ENCODE measurements at places on chromosomes 13 and 19. TPM values are rescaled to one million over a fixed set of nuclear protein-coding genes. Genes with fewer than 3 reads are reported as not detected.
A peak's percentile ranks its signal among the peaks of the same experiment; 100 is the strongest.

- no peak overlapping the region for H3K4me3 ChIP-seq
- no peaks in the 10 kb centered on the region for H3K36me3 ChIP-seq
- H3K27me3 ChIP-seq, result no peaks in the 10 kb centered on the region
Observed at GRCh38 chr13:80716610-80717081, 375.7 kb upstream of the SPRY2 start.

DNA sequence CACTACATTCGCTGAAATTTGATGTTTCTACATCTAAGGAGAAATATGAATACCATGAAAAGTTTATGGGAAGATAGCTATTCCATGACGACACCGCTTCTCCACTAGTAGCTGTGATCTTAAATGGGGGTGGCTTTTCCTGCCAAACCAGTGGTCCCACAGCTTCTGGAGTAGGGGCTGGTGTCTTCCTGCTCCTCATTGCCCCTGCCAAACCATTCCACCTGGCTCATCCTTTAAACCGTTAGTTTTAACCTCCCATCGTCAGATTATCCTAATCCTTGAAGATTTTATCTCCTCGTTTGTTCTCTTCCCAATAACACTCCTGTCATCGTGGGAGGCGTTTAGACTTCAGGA is 568 bp upstream of the ZNF230 start:
- peak overlapping the region; percentile 78 for H3K27ac ChIP-seq
- H3K36me3 ChIP-seq, result no peaks in the 10 kb centered on the region
- peak; percentile 11 for DNase-seq
- peak overlapping the region; percentile 88 for H3K4me3 ChIP-seq

DNA sequence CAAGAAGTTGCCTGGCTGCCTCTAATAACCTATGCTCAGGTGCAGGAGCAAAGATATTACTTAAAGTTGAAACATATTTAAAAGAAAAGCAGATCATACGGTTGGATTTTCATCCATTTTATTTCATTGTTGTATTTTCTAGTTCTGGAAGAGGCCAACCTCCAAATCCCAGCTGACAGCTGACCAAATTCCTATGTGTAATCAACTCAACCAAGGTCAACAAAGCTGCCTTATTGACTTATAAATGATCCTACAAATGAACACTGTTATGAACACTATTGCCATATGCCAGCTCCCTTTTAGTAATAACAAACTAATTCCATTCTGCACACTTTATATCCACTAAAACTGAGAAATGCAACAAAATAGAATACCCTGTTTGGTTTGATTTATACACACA is 1537.4 kb downstream of the SLITRK1 start:
- H3K36me3 ChIP-seq, result no peaks in the 10 kb centered on the region
- H3K4me1 ChIP-seq, result no peaks in the 10 kb centered on the region
- H3K4me3 ChIP-seq, result no peak overlapping the region

GRCh38 chr13:48567515-48568369 is 34.9 kb upstream of the RCBTB2 start:
- peaks cover 7% of the 10 kb centered on the region for H3K4me1 ChIP-seq
- no peak overlapping the region for H3K4me3 ChIP-seq
- H3K27me3 ChIP-seq, result no peaks in the 10 kb centered on the region
- H3K27ac ChIP-seq, result no peak overlapping the region
- H3K36me3 ChIP-seq, result no peaks in the 10 kb centered on the region
- no peak for DNase-seq

DNA sequence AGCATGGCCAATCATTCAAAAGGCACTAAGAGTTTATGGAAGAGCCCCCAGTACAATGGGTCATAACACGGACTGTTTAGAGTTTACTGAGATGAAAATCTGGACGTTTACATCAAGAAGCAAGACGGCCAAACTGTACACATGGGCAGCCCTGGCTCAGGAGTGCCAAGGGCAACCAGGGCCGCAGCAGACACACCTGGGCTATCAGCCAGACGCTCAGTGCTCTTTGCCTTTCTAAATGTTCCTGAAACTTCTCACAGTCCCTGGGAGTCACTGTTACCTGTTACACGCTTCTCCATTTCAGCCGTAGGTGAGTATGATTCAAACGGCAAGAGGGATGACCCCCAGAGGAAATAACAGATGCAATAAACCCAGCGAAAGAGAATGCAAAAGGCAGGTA is 64.5 kb downstream of the ABCC4 start:
- H3K4me1 ChIP-seq, result no peaks in the 10 kb centered on the region
- no peak overlapping the region for H3K27ac ChIP-seq
- no peaks in the 10 kb centered on the region for H3K36me3 ChIP-seq

GRCh38 chr19:34350161-34350561 is 14.8 kb upstream of the GPI start:
- no peaks in the 10 kb centered on the region for H3K4me1 ChIP-seq
- no peak for DNase-seq
- no peak overlapping the region for H3K27ac ChIP-seq
- no peak overlapping the region for H3K4me3 ChIP-seq
- H3K36me3 ChIP-seq, result peaks cover 8% of the 10 kb centered on the region

DNA sequence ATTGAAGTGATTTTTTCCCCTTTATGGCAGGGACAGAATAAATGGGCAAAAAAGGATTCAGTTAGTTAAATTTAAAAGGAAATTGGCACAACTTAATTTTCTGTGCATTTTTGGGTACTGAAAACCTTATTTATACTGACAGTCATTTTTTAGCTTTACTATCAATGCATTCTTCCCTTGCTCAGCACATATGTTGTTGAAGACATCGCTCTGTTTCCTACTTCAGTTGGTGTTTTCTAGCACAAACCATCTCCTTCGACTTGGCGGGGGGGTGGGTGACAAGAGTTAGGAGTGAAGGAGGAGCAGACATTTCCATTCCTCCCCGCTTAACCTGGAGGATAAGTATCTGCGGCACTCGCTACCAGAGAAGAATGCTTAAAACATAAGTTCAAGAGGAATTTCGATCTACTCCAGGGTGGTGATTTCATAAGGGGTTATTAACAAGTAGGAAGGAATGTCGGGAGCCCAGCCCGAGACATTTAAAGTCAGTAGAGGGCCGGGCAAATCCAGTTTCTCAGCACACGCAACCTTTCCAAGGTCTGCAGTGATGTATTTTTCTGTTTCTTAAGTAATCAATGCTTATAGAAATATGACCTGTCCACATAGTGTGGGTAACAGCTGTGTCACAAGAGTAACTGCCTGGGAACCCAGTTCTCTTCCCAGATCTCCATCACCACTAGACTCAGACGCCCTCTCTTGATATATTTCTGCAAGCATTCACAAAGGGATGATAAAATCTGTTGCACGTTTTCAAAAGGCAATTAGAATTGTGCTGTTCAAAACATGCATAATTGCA is 525.8 kb downstream of the MYO16 start:
- DNase-seq, result peak; percentile 98
- peak overlapping the region; percentile 36 for H3K4me3 ChIP-seq
- no peaks in the 10 kb centered on the region for H3K27me3 ChIP-seq
- peaks cover 41% of the 10 kb centered on the region for H3K4me1 ChIP-seq
- H3K27ac ChIP-seq, result peak overlapping the region; percentile 96

DNA sequence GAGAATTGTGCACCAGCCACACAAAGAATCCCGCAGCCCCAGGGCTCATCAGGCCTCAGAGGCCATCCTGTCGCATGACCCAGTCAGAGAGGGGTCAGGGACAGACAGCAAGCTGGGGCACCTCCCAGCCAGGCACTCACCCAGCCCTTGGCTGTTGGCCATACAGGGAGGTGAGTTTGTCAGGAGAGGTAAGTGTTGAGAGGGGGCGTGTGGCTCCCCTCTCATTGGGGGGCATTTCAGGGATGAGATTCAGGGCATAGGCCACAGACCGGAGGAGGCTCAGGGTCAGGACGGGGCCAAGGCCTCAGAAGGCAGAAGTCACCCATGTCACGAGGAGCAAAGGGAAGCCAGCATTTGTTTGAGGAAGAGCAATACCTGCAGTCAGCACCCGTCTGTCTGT is 37.1 kb downstream of the MYO9B start:
- no peak overlapping the region for H3K4me3 ChIP-seq
- DNase-seq, result no peak
- no peak overlapping the region for H3K27ac ChIP-seq

DNA sequence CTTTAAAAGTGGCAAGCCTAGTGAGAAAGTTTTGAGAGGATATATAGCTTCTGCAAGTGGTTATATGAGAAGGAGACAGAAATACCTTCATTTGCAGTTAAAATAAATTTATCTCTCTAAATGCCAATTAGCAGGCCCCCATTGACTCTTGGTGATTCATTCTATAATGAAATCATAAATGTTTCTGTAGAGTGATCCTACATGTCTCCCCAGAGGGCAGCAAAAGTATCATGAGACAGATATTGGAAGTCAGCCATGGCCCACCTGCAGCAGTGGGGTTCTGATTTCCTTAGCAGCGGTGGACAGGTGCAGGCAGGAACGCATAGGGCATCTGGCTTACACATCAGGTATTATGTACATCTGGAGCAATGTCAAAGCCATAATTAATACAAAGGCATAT is 385.4 kb upstream of the SLC10A2 start:
- DNase-seq, result no peak
- no peaks in the 10 kb centered on the region for H3K4me1 ChIP-seq
- H3K27me3 ChIP-seq, result no peaks in the 10 kb centered on the region
- H3K27ac ChIP-seq, result no peak overlapping the region
- H3K36me3 ChIP-seq, result no peaks in the 10 kb centered on the region
- no peak overlapping the region for H3K4me3 ChIP-seq

DNA sequence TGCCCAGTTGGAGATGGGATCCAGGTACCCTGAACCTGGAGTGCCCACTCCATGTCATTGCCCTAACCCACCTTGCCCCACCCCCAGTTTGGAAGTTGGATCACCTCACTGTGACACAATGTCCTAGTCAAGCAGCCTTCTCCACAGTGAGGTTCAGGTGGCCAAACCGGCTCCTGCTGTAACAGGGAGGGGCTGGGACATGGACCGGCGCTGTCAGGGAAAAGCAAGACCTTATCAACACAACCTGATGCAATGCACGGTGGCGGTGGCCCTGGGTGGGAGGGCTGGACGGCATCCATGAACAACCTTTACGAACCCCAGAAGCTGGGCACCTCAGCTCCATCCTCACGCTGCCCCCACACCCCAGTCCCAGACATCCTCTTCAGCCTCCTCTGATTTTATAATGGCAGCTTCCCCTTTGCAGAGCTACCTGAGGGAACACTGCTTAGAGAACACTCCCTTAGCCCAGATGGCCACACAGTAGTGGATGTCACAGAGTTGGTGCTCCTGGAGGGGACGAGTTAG is 1.6 kb upstream of the KRTDAP start:
- H3K27ac ChIP-seq, result no peak overlapping the region
- H3K4me3 ChIP-seq, result no peak overlapping the region
- peaks cover 4% of the 10 kb centered on the region for H3K27me3 ChIP-seq
- DNase-seq, result no peak
- no peaks in the 10 kb centered on the region for H3K4me1 ChIP-seq
- no peaks in the 10 kb centered on the region for H3K36me3 ChIP-seq

DNA sequence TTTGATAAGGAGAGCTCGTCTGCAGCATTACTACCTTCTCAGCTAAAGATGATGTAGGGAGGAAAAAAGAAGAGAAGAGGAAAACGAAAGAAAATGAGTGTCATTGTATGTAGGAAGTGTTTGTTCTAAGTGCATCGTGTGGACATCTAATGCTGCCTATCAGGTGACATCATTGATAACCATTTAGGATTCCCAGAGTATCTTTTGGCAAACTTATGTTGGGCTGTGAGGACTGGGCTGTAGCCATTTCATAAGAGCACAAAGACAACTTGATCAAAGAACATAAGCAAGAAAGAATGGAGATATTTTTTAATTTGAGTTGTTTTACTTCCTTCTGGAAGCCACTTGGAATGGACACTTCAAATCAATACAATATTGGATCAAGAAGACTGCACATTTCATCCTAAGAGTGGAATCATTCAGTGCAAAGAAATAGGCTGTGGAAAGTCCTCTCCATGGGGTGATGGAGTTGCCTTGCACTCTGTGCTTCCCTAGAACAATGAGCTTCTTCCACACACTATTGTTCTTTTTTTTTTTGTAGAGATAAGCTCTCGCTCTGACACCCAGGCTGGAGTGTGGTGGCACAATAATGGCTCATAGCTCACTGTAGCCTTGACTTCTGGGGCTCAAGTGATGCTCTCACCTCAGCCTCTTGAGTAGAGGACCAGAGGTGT is 52.4 kb upstream of the UBL3 start:
- no peaks in the 10 kb centered on the region for H3K36me3 ChIP-seq
- H3K4me3 ChIP-seq, result peak overlapping the region; percentile 17
- peaks cover 18% of the 10 kb centered on the region for H3K4me1 ChIP-seq

GRCh38 chr13:84744203-84744602 is 861.9 kb upstream of the SLITRK1 start:
- DNase-seq, result no peak
- no peaks in the 10 kb centered on the region for H3K4me1 ChIP-seq
- H3K4me3 ChIP-seq, result no peak overlapping the region
- H3K27me3 ChIP-seq, result no peaks in the 10 kb centered on the region
- H3K36me3 ChIP-seq, result no peaks in the 10 kb centered on the region

DNA sequence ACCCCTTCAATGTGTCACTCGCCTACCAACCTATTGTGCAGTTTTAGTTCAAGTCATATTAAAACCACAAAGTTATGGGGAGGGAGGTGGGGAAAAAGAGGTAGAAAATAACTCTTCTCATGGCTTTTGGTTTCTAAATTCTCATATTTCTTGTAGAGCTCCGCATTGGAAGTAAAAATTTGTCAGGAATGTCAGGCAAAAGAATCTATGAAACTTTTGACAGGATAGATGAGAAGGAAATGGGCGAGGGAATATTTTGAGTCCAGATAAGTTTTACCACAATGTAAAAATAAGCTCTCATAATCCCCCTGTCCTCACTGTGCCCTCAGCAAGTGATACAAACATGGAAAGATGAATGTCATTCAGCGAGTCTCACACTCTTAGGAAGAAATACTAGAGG is 270.4 kb downstream of the DLEU7 start:
- H3K4me3 ChIP-seq, result no peak overlapping the region
- H3K27ac ChIP-seq, result no peak overlapping the region
- H3K36me3 ChIP-seq, result no peaks in the 10 kb centered on the region
- H3K27me3 ChIP-seq, result no peaks in the 10 kb centered on the region

CGB1 gene
- not detected for total RNA-seq

MYBPC2 gene
- total RNA-seq, result not detected

CCL25 gene
- not detected for total RNA-seq

CEACAM8 gene
- total RNA-seq, result not detected

CGB5 gene
- 6.5 TPM for total RNA-seq

LMTK3 gene
- 6.2 TPM for total RNA-seq

LGALS14 gene
- total RNA-seq, result not detected

Measured in astrocyte (in vitro differentiated cells and primary cell).